ENCODE measurements at places on chromosomes 6 and 20. TPM values are rescaled to one million over a fixed set of nuclear protein-coding genes. Genes with fewer than 3 reads are reported as not detected.

PLCB4 gene
- 3.7 TPM for total RNA-seq

TREML1 gene
- not detected for total RNA-seq

RPS10 gene
- 6,506 TPM for total RNA-seq

TNFRSF6B gene
- 12.6 TPM for total RNA-seq

MLIP gene
- not detected for total RNA-seq

SMLR1 gene
- not detected for total RNA-seq

ERMARD gene
- total RNA-seq = 66.1 TPM

COL9A1 gene
- total RNA-seq = 0.34 TPM

ARG1 gene
- not detected for total RNA-seq

GJE1 gene
- total RNA-seq = not detected

SLC12A5 gene
- not detected for total RNA-seq

DLL1 gene
- 2.8 TPM for total RNA-seq

SLC17A1 gene
- total RNA-seq = not detected

AKAP12 gene
- 380 TPM for total RNA-seq

OPRM1 gene
- total RNA-seq = not detected

VARS2 gene
- 18.8 TPM for total RNA-seq

OTOR gene
- not detected for total RNA-seq

HTR1E gene
- total RNA-seq = not detected

STX11 gene
- 6.3 TPM for total RNA-seq

TINAG gene
- total RNA-seq = not detected

CCM2L gene
- 2.1 TPM for total RNA-seq

SYNCRIP gene
- total RNA-seq = 153 TPM

TRERF1 gene
- total RNA-seq = 3.3 TPM

C20orf144 gene
- total RNA-seq = not detected

ZSCAN26 gene
- total RNA-seq = 18.3 TPM

FAM50B gene
- 6.1 TPM for total RNA-seq

RBBP8NL gene
- total RNA-seq = not detected

PSORS1C1 gene
- total RNA-seq = 1.5 TPM

SCGN gene
- not detected for total RNA-seq

VWA7 gene
- 0.34 TPM for total RNA-seq

COL11A2 gene
- 5.5 TPM for total RNA-seq

CCDC167 gene
- 126 TPM for total RNA-seq

ACSS1 gene
- 0.86 TPM for total RNA-seq

PLAGL2 gene
- 4.6 TPM for total RNA-seq

RAET1E gene
- 1.4 TPM for total RNA-seq

AK9 gene
- 2.3 TPM for total RNA-seq

SPDEF gene
- not detected for total RNA-seq

L3MBTL1 gene
- total RNA-seq = 4.8 TPM

C6orf15 gene
- not detected for total RNA-seq

NKAPL gene
- not detected for total RNA-seq

TMEM244 gene
- 2.7 TPM for total RNA-seq

Data from Daoy (cell line).